Effector CD4-positive, alpha-beta T cell (primary cell): ENCODE measurements at places on chromosomes 1 and 21.

- DNase-seq: no peak
Observed at GRCh38 chr1:239250353-239251035, 135.9 kb upstream of the CHRM3 start.

DNA sequence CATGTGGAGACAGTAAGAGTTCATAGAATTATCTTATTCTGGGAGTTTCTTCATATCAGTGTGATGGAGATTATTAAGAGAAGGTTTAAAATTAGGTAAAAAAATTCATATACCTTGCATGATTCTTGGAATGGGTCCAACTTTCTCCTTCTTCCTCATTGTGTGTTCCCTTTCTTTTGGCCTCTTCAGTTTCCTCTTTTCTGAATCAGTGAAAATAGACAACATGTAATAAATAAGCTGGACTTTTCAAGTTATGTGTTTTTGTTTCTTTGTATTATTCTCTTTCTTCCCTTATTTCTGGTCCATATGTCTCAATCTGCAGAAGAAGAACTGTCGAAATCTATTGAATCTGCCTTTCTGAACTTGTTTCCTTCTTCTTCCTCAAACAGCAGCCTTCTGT, 30.5 kb downstream of the C4BPA start:
- DNase-seq: no peak

DNA sequence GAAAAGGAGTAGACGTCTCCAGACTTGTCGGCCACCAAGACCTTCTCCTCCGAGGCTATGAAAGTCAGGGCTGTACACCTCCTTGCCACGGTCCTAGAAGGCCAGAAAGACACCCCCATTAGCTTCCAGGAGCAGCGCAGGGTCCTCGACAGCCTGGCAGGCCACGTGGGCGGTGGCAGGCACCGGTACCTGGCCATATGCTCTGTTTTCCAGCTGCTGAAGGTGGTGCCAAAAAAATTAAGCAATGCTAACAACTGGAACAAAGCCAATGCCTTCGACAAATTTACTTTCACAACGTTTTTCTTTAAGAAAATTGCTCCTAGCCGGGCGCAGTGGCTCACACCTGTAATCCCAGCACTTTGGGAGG, 15.9 kb downstream of the WDR4 start:
- DNase-seq: no peak

GRCh38 chr1:59657873-59658465, 156.8 kb upstream of the HOOK1 start:
- no peak for DNase-seq

DNA sequence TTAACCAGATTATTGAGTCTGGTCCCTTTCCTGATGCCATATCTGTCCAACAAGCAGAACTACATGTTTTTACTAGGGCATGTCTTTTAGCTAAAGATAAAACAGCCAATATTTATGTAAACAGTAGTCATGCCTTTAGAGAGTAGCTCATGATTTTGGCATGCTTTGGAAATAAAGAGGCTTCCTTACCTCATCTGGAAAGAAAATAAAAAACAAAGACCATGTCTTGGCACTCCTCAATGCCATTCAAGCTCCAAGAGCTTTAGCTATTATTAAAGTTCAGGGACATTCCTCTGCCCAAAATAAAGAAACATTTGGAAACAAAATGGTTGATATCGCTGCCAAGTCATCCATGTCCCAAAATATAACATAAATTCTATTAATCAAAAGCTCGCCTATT, 202.4 kb downstream of the URB2 start:
- no peak for DNase-seq

- no peak for DNase-seq
Observed at GRCh38 chr1:184533049-184533448, 146.2 kb downstream of the C1orf21 start.

DNA sequence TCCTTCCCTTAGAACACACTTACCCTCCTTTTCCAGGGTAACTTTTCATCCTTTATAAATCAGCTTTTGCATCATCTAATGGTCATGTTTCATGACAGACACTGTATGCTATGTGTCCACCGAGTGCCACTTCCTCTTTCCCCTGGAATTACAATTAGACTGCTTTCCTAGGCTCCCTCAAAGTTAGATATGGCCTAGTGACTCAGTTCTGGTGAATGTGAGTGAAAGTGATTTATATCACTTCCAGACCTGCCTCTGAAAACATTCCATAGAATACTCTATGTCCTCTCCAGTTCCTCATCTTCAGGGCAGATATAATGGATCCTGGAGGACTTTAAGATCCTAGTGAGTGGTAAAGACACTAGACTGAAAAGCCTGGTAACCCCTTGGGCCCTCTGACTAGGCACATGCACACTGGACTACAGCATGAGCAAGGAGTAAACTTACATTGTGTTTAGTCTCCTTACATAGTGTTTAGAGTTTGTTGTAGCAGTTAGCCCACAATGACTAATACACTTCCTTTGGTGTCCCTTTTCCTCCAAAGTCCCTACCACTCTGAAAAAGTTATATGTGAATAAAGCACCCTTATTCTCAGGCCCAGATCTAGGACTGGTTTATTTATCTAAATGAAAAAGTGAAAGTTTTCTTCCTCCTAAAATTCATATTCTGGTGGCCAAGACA, 59.3 kb downstream of the GPR88 start:
- DNase-seq: no peak

DNA sequence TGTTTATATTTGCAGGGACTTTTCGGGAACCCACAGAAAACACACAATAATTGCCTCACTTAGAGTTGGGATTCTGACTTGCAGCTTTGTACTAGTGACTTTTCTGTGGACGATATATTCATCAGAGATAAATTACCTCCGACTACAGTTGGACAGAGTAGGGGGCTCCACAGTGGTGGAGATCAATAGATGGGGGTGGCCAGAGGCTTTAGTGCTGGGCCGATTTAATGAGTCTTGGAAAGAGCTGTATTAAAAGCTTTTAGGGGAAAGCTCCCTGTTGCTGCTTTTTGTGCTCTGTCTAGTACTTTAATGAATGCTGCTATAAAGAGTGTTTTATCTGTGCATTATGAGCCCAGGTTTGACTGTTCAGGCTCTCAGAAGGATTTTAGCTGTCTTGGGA, 359.2 kb upstream of the DPYD start:
- DNase-seq: no peak

DNA sequence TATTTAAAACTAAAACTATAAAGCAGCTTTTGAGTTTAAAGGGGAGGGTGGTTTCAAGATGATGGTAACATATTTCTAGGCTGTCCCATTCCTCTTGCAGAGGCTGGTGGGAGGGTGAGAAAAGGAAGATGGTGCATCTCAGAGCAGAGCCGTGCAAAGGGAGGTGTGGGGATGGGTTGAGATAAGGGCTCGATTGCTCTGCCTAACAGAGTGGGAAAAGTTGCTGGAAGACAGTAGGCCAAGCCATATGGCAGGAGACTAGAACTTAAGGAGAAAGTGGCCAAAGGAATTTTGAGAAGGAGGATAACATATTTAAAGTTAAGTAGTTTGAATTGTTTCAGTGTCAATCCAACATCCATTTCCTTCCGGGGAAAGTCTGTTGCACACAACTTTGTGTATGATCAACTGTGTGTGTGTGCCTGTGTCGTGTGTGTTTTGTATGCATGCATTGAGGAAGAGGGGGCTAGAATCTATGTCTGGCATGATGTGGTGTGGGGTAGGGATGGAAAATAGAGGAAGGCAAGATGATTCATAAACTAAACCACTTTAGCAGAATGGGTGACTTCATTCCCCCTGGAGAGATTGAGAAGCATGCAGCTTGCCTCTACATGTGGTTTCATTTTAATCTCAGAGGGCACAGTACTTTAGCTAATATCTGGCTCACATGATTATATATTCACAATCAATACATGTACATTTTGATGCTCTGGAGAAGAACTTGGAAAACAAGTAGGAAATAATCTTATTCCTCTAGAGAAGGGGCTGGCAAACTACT, 145.0 kb upstream of the DNAH14 start:
- no peak for DNase-seq

GRCh38 chr1:230349020-230349393, 77.1 kb downstream of the PGBD5 start:
- DNase-seq: no peak

DNA sequence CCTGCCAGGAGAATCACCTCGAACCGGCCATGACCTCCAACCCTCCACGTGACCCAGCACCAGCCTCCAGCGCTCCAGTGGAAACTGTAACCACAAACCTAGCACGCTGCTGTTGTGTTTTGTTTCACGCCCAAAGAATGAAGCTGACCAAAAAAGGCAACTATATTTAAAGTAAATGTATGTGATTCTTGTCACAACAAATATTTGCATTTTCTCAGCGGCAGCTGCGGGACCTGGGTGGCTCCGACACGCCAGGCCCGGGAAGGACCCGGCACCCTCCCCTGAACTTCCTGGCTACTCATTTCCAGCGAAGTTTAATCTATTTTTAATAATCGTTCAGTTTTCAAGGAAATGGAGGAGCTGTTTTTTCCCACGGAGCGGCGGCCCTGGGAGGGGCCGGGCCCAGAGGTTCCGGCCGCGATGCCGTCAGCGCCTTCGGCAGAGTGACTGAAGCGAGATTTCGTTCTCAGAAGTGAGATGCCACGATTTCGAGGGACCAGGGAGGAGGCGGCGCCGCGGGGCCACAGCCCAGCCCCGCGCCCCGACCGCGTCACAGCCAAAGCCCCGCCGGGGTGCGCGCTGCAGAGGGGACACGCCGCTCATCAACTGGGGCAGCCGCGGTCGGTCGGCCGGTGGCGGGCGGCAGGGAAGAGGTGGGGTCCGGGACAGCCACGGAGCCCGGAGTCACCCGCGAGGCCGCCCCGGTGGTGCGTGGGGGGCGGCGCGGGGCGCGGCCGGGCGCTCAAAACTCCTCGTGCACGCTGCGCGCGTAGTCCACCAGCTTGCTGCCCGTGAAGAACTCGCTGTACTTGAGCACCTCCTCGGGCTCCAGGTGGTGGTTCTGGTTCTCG, 3.0 kb upstream of the TNFRSF4 start:
- DNase-seq: peak; percentile 46

DNA sequence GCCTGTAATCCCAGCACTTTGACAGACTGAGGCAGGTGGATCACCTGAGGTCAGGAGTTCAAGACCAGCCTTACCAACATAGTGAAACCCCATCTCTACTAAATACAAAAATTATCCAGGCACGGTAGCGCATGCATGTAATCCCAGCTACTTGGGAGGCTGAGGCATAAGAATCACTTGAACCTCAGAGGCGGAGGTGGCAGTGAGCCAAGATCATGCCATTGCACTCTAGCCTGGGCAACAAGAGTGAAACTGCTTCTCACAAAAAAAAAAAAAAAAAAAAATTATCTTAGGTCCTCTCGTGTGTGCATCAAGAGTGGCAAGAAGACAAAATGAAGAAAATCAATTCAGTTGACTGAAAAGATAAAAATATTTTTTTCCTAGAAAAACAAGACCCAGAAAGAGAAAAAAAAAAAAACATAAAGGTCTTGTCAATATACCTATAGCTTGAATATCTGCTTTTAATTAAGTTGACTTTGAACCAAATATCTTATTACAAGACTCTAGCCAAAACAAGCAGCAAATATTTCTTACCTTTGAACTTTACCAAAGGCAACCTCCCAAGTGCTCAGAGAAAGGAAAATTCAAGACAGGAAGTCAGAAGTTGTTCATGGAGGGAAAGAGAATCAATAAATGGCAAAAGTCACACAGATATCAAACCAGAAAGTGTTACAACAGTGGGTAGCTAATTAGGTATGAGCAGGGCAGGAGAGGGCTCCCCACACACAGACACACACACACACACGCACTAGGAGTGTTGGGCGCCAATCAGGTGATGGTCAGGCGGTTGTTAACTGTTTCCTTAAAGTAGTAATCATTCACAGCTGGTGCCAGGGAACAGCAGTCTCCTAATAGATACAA, 29.6 kb downstream of the ITLN2 start:
- DNase-seq: no peak

- no peak for DNase-seq
Observed at GRCh38 chr21:42236693-42237092, 17.8 kb downstream of the ABCG1 start.
